Spinal cord (tissue), 10 donors: ENCODE measurements at places on chromosomes 2 and 18. TPM values are rescaled to one million over a fixed set of nuclear protein-coding genes. Genes with fewer than 3 reads are reported as not detected.
A peak's percentile ranks its signal among the peaks of the same experiment; 100 is the strongest.

DNA sequence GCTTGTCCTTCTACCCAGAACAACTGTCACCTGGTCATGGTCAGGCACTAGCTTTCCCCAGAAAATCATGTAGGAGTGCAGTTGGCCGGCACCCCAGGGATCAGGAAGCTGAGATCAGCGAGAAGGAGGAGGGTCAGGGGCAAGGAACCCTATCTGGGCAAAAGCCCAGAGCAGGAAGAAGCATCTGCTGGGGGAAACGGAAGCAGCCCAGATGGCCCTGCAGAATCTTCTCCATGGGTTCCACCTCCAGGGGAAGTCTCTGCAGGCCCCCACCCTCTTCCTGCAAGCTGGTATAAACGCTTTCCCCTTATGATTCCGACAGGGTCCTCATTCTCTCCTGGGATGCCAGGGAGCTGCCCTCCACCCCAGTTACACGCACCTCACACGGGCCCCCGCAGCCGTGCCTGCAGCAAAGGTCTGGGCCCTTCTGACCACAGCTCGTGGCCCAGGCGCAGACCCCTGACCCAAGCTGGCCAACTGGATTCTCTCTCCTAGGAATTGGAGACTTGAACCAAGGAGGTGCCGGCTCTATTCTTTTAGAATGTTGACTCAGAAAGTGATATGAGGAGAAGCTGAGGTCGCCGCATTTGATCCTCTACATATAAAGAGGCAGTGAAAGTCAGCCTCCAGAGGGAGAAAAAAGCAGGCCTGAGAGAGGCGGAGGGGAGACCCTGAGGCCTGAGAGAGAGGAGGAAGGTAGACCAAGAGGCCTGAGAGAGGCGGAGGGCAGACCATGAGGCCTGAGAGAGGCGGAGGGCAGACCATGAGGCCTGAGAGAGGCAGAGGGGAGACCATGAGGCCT is 71.0 kb downstream of the STPG4 start:
- H3K4me1 ChIP-seq = peaks cover 46% of the 10 kb centered on the region
- no peaks in the 10 kb centered on the region for H3K36me3 ChIP-seq
- no peak for DNase-seq
- no peak overlapping the region for H3K27ac ChIP-seq

- no peaks in the 10 kb centered on the region for H3K4me1 ChIP-seq
- no peaks in the 10 kb centered on the region for H3K27me3 ChIP-seq
- H3K4me3 ChIP-seq = no peak overlapping the region
- H3K36me3 ChIP-seq = no peaks in the 10 kb centered on the region
- H3K27ac ChIP-seq = no peak overlapping the region
- DNase-seq = peak; percentile 56
These were observed 18.9 kb upstream of the THOC1 start for GRCh38 chr18:286515-287310.

GRCh38 chr2:207469943-207470729 is 59.6 kb upstream of the CREB1 start:
- no peak for DNase-seq
- H3K4me1 ChIP-seq = peaks cover 21% of the 10 kb centered on the region
- H3K27me3 ChIP-seq = no peaks in the 10 kb centered on the region
- no peaks in the 10 kb centered on the region for H3K36me3 ChIP-seq

GRCh38 chr2:67896476-67896875 is 166.3 kb downstream of the C1D start:
- no peak overlapping the region for H3K27ac ChIP-seq
- no peak overlapping the region for H3K4me3 ChIP-seq
- DNase-seq = no peak
- H3K4me1 ChIP-seq = no peaks in the 10 kb centered on the region
- H3K36me3 ChIP-seq = no peaks in the 10 kb centered on the region
- no peaks in the 10 kb centered on the region for H3K27me3 ChIP-seq

Gene CNGA3
- 15.2 TPM for polyA plus RNA-seq
